ENCODE measurements at places on chromosomes 7 and 10. TPM values are rescaled to one million over a fixed set of nuclear protein-coding genes. Genes with fewer than 3 reads are reported as not detected.

VPS37D gene
- total RNA-seq = 4.2 TPM

EIF3B gene
- total RNA-seq = 148 TPM

GRCh38 chr10:132616996-132617736 is 79.6 kb downstream of the INPP5A start:
- H3K36me3 ChIP-seq = no peaks in the 10 kb centered on the region
- H3K27me3 ChIP-seq = no peaks in the 10 kb centered on the region
- DNase-seq = no peak
- H3K4me1 ChIP-seq = no peaks in the 10 kb centered on the region
- H3K27ac ChIP-seq = no peak overlapping the region
- H3K4me3 ChIP-seq = no peak overlapping the region

DNA sequence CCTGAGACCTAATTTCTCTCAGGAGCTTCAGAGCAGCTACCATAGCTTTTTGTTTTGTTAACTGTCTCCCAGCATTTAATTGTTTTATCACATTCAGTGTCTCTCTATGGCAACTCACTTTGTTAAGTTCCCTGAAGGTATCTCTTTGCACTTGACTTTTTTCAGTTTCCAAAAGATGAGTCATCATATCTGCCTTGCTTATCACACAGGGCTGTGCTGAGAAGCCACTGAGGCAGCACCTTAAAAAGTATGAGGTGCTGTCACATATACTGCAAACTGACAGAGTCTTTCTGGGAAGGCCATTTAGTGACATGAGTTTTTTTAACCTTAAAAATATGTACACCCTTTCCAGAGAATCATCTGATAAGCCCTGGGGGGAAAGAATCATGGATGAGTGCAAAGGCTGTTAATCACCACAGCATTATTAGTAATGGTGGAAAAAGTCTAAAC is 56.8 kb downstream of the PPP1R3C start:
- no peaks in the 10 kb centered on the region for H3K4me1 ChIP-seq
- no peak overlapping the region for H3K4me3 ChIP-seq
- H3K27ac ChIP-seq = no peak overlapping the region
- DNase-seq = no peak
- no peaks in the 10 kb centered on the region for H3K27me3 ChIP-seq

- H3K36me3 ChIP-seq = no peaks in the 10 kb centered on the region
- DNase-seq = no peak
- H3K27me3 ChIP-seq = no peaks in the 10 kb centered on the region
- H3K27ac ChIP-seq = no peak overlapping the region
- H3K4me1 ChIP-seq = no peaks in the 10 kb centered on the region
Measured at GRCh38 chr7:69770613-69771012, 172.3 kb downstream of the AUTS2 start.

- no peak overlapping the region for H3K27ac ChIP-seq
- H3K27me3 ChIP-seq = no peaks in the 10 kb centered on the region
- no peaks in the 10 kb centered on the region for H3K4me1 ChIP-seq
- no peak overlapping the region for H3K4me3 ChIP-seq
- no peak for DNase-seq
- H3K36me3 ChIP-seq = no peaks in the 10 kb centered on the region
Measured at GRCh38 chr10:65213170-65213569, 1692.0 kb downstream of the REEP3 start.

DNA sequence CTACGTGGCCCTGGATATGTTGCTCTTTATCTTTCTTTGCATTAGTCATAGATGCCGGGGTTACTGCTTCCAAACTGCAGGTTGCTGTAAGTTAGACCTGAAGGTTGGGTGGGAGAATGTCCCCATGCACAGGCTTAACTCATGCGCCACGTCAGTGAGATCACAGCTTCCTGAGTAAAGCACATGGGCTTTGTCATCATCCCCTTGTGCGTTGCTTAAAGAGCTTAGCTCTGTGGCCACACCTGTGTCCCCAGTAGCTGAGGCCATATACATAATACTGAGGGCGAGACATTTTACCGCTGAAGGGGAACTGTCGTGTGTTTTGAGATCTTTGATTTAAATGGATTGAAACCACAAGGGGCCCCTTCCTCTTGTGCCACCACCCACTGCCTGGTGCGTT is 45.8 kb upstream of the BTBD16 start:
- H3K27ac ChIP-seq = no peak overlapping the region
- no peaks in the 10 kb centered on the region for H3K36me3 ChIP-seq
- H3K4me3 ChIP-seq = no peak overlapping the region

DNA sequence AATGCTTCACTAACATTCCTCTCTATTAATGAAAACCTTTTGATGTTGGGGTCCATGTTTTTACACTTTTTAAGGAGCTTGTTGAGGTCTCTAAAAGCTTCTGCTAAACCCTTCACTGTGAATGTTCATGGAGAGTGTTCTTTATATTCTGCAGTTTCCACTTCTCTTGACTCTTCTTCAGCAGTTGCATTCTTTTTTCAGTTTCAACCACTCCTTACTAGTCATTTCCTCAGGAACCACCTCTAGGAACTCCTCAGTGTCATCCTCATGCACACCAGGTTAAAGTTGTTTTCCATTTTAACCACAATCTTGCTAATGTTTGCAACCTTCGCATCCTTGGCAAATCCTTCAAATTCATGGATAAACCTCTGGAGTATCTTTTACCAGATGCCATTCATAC is 821.6 kb downstream of the ANKRD7 start:
- H3K36me3 ChIP-seq = no peaks in the 10 kb centered on the region
- H3K27ac ChIP-seq = no peak overlapping the region
- DNase-seq = no peak
- no peaks in the 10 kb centered on the region for H3K4me1 ChIP-seq
- H3K27me3 ChIP-seq = no peaks in the 10 kb centered on the region

- H3K36me3 ChIP-seq = no peaks in the 10 kb centered on the region
- no peak overlapping the region for H3K4me3 ChIP-seq
- DNase-seq = no peak
- H3K27me3 ChIP-seq = no peaks in the 10 kb centered on the region
Measured at GRCh38 chr7:36370046-36370445, 19.6 kb upstream of the ANLN start.

Data from tibial nerve (tissue), 4 donors.